ENCODE measurements at places on chromosomes 11 and 22.
A peak's percentile ranks its signal among the peaks of the same experiment; 100 is the strongest.

DNA sequence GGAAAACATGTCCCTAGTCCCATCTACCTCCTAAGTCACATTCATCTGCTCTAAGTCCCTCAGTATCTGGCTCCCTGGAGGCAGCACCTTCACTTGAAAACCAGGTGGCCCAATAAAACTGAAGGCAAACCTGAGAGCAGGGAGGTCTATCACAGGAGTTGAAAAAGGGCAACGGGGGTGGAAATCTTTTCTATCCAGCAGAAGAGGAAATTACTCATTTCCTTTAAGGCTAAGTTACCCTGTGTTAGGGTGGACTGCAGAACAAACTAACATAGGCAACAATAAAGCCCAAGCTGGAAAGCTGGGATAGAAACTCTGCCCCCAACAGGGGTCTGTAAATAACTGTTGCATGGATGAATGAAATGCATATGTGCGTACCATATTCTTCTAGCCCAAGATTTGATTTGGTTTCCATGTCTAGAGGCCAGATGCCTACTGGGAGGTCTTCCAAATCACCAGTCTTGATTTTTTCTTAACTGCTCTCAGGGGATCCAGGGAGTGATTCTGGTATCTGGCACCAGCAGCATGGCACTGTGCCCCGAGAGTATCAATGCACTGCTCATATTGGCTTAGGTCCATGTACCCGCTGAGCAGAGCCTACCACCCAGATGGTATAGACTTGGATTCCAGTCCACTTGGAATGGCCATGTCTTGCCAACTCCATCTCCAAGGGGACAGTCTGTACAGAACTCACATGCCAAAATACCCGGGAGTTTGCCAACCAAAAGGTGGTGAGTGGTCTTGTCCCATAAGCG lies 350.0 kb upstream of the NCAM1 start:
- no peak for DNase-seq

GRCh38 chr11:61682906-61683675 lies 2.9 kb downstream of the DAGLA start:
- DNase-seq: no peak

GRCh38 chr11:83410605-83411565 lies 124.7 kb upstream of the CCDC90B start:
- no peak for DNase-seq

- no peak for DNase-seq
Observed at GRCh38 chr22:28952857-28953256, 69.5 kb downstream of the ZNRF3 start.

- DNase-seq: peak; percentile 32
Observed at GRCh38 chr22:22021162-22021750, 38.7 kb upstream of the TOP3B start.

DNA sequence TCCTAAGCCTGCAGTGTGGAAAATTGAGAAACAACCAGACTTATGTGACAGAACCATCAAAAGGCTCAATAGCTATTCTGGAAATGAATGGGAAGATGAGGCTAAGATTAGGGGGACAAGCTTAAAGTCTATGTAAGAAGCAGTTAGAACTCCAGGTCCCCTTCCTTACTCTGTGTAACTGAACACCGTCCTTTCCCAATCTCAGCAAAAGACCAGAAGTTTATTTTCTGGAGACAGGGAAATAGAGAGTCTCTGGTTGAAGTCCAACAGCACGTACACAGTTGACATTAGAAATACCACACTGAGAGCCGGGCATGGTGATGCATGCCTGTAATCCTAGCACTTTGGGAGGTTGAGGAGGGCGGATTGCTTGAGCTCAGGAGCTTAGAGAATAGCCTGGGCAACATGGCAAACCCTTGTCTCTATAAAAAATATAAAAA lies 93.9 kb downstream of the CD44 start:
- DNase-seq: no peak

DNA sequence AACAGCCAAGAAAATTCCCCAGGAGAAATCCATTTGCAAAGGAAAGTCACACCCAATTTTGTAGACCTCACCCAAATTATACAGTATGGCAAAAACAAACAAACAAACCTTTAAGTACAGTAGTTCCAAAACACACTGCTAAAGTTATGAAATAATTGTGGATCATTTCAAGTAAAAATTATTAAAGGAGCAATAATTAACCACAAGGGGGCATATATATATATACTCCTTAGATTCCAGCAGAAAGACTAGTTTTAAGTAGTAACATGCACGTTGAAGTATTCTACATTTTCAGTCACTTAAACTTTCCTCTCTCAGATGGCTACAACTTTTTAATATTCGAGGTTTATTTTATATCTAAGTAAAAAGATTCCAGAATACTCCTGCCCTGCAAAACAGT lies 26.8 kb downstream of the RNF141 start:
- no peak for DNase-seq

DNA sequence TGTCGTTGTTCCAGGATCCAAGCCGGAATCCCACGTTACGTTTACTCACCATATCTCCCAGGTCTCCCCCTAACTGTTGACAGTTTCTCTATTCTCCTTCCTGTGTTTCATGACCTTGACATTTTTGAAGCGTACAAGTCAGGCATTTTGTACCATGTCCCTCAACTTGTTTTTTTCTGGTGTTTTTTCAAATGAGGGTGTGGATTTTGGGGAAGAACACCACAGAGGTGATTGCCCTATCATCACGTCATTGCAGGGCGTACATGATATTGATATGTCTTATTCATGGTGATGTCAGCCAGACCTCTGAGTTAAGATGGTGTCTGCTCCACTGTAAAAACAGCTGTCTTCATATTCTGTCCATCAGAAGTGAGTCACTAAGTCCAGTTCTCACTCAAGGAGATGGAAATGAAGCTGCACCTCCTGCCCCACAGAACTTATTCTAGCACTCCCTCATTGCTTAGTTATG lies 28.3 kb upstream of the SOX10 start:
- no peak for DNase-seq

- DNase-seq: no peak
Observed at GRCh38 chr11:129012880-129013279, 70.2 kb upstream of the TP53AIP1 start.

DNA sequence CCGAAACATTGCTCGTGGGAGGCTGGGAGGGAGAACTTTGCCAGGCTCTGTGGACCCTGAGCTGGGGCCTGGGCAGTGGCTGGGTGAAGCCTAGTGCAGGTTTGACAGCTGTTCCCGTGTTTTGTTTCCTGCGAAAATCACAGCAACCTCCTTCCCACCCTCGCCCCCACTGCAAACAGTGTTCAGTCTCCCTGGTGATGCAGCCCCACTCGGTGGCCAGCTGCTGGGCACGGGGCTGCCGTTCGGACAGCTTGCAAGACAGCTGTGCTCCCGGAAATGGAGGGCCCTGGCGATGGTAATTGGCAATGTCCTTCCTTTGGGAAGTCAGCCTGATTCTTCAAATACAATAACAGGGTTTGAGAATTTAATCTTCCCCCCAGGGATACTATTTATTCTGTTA lies 10.4 kb upstream of the GAL start:
- DNase-seq: no peak

DNA sequence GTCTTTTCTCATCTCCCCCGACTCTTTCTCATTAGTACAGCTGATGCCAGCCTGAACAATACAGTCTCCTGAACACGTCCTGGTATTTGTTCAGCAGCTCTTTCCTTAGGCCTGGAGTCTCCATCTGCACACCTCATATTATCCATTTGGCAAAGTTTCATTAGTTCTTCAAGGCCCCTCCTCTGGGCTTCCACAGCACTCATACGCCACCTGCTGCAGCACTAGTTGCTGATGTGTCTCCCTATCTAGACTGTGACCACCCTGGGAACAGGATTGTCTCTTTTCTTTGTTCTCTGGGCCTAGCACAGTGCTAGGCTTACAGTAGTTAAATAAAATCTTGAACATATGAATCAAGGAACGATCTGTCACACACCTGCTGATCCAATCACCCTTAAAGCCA lies 17.2 kb downstream of the DCHS1 start:
- no peak for DNase-seq

DNA sequence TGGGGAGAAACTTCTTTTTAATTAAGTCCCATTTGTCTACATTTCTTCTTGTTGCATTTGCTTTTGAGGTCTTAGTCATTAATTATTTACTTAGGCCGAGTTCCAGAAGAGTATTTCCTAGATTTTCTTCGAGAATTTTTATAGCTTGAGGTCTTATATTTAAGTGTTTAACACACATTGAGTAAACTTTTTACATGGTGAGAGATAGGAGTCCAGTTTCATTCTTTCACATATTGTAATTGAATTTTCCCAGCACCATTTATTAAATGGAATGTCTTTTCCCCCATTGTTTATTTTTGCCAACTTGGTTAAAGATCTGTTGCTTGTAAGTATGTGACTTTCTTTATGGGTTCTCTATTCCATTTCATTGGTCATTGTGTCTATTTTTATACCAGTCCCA lies 1344.0 kb upstream of the RAG2 start:
- DNase-seq: no peak

DNA sequence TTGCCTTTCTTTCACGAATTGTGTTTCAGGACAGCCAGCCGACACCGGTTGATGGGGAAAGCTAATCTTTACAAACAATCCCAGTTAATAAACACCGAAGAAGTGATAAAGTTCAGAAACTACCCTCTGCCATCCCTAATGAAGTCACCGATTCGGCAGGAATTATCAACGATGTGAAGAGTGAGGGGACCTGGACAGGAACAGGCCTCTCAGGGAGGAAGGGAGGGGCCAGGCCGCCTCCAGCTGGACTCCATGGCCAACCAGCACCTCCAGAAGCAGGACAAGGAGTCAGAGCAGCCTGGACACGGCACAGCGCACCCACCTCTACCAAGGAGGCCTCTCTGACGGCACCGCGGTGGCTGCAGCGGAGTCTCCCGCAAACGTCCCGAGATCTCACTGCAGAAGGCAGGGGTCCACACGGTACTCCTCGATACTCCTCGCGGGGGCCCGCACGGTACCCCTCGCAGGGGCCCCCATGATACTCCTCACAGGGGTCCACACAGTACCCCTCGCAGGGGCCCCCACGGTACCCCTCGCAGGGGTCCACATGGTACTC lies 3.9 kb downstream of the TOLLIP start:
- DNase-seq: no peak

DNA sequence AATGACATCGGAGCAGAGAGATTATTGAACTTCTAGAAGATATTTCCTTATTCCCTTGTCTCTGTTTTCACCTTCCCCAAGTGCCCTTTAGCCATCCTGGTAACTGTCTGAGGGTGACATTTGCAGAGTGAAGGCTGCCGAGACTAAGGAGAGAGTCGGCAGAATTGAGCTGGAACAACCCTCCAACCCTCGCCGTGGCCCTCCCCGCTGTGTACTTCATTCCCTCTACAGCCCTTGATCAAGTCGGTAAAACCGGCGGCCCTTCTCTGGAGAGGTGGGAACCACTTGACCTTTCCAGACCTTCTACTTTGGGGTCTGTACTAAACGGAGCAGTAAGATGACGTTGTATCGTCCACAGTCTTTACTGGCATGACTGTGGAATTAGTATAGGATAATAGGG lies 26.1 kb downstream of the OR8B12 start:
- no peak for DNase-seq

- no peak for DNase-seq
Observed at GRCh38 chr11:10302744-10303557, 1.9 kb upstream of the ADM start.

DNA sequence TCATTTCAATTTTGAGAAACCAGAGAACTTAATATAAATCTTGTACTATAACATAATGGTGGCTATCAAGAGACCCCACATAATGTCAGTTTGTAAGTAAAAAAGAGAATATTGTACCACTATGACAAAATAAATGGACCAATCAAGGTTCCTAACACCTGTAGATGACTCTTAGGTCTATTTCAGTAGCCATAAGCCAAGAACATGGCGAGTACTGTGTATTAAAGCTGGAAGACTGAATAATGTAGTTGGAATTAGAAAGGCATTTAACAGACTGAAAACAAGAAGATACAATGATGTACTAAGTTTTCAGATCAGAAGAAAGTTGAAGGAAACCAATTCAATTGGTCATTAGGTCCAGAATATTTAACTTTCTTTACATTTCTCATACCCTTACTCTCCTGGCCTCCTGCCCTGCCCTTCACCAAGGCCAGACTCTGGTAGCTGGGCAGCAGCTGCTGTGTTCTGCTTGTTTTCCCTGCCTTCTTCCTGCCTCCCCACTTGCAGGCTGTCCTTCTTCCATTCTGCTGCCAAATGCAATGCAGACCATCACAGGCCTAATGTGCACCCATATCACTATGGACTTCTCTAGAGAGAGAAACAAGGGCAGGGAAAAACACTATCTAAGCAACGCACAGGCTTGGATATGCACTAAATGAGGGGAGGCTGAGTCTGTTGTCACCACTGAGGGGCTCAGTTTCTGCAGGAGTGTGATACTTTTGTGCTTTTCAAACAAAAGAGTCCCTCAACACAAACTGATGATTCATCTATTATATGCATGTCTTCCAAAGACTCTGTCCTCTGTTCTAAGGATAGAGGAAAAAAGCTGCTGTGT lies 60.1 kb downstream of the RAB30 start:
- no peak for DNase-seq

DNA sequence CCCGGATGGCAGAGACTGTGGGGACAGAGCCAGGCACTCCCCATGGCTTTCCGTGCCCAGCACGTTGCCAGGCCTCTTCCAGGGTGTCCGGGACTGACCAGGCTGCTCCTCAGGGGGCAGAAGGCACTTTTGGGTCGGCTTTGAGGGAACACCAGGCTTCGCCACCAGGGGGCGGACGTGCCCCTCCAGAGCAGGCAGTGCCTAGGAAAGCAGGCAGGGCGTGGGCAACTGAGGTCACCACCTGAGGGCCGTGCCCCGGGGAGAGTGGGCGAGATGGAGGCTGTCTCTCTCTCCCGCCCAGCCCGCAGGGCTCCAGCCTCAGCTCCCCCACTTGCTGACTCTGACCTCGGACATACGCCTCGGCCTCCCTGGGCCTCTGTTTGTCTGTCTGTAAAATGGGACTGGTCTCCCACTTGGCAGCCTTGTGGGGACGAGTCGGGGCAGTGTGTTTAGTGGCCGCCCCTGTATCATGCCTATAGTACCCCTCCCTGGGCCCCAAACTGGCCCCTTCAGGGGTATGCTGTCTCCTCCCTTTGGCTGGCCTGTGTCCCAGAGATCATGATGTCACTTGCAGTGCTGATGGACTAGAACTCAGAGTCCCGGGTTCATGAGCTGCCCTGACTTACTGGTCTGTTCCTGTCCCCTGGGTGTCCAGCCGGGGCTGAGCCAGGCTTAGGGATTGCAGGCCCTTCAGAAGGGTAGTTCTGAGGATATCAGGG lies 4.4 kb upstream of the PRR5 start:
- peak; percentile 90 for DNase-seq

DNA sequence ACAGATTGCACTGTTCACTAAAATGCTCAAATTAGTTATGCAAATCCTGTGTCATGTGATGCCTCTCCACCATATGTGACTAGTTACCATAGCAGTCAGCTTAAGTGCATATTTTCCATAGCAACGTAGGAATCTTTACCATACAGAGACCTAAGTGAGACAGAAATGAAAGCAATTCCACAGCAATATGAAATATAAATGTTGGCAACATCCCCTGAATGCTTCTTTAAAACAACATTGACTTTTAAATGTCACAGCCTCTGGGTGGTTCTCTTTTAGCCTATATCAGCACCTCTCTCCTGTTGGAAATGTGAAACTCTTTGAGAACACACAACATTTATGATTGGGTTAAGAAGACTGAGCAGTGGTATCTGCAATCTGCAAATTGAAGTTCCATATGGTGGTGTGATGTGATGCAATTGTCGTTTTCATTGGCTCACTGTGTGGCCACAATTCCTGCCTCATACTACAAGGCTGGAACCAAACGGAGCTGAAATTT lies 814.6 kb downstream of the DLG2 start:
- DNase-seq: no peak
